ENCODE measurements at places on chromosomes 7 and 10. TPM values are rescaled to one million over a fixed set of nuclear protein-coding genes. Genes with fewer than 3 reads are reported as not detected.

DNA sequence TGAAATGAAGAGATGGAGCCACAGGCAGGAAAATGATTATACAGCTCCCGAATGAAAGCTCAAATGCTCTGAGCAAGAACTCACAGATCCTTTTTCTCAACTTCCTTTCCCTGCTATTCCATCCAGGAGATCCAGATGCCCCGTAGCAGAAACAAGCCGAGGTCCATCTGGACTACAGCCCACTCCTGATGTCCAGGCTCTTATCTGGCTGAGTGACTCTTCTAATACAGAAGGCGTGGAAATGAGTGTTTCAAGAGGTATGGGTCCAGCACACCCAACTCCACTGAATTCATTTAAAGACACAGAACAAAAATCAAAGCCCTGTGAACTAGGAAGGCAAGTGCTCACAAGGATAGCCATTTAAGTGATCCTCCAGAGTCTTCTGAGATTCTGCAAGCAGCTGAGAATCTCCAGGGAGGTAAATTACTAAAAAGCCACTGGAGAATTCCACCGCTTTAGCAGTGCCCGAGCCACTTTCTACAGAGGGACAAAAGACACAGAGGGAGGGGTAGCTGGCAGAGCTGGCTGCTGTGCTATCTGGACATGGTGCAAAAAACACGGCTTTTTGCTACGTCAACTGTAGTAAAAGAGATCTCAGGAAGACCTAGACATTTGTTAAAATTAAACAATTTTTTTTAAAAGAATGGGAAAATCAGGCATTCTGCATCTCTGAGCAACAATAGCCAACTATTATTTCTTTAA, 24.5 kb downstream of the FAM171A1 start:
- no peak overlapping the region for H3K27ac ChIP-seq
- H3K4me3 ChIP-seq, result no peak overlapping the region
- peaks cover 23% of the 10 kb centered on the region for H3K4me1 ChIP-seq
- DNase-seq, result peak; percentile 72
- no peaks in the 10 kb centered on the region for H3K27me3 ChIP-seq
- H3K36me3 ChIP-seq, result no peaks in the 10 kb centered on the region

ANKRD30A gene
- total RNA-seq, result not detected

DNA sequence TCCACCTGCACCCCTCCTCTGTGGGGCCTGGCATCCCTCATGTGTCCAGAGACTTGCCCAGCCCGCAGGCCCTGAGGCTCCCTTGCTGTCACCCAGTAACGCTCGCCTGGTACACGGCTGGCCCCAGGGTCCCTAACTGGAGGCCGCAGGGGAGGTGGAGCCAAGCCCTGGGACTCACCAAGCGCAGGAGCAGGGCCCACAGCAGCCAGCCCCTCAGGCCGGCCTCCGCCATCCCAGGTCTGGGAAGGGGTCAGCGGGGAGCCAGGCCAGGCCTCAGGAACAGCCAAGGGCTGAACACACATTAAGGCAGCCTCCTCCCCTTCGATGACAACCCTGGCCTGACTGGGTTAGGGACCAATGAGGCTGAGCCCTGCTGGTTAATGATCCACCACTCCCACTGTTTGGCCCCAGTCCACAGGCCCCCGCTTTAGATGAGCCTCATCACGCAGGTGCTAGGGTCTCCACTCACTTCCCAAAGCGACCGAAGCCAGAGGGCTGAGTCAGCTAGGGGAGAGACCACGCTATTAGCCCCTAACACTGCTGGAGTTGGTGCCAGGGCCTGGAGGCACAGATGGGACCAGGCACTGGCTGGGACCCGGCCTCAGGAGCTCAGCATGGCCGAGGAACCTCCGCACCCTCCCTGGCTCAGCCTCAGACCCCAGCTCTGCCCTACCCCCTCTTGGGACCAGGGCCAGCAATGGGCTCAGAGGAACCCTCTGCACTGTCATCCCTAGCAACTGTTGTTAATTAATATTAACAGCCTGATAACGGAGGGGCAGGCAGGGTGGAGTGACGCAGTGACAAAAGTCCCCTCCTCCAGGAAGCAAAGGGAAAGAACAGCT, at the start of gene NPC1L1:
Gene NPC1L1 (minus strand): TSS at position 303 of the 842 bp plus-strand sequence. CDS start 71 bp downstream, at position 232.
- H3K27ac ChIP-seq, result no peak within 1 kb of the TSS
- H3K4me3 ChIP-seq, result no peak within 1 kb of the TSS
- no peak for DNase-seq
- H3K36me3 ChIP-seq, result no peaks in the 10 kb centered on the region
- no peaks in the 10 kb centered on the region for H3K4me1 ChIP-seq

LGI1 gene
- total RNA-seq, result 11.1 TPM

DNA sequence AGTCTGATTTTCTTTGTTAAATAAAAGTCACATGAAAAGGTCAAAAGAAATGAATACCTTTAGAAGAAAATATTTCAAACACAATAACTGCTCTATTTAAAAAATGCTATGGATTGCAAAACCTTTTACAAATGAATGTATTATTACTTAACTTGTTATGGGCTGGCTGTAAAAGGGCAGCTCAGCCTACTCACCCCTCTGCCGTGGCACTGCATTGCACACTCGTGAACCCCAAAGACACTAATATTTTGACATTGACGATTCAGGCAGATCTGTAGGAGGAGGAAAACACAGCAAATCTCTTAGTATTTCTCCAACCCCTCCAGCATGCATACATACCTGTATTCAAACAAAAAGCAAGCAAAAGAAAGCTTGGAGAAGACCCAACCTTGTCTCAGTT, 149.5 kb downstream of the FANK1 start:
- no peaks in the 10 kb centered on the region for H3K27me3 ChIP-seq
- DNase-seq, result no peak
- H3K27ac ChIP-seq, result no peak overlapping the region

GRCh38 chr10:68301301-68301700, 30.6 kb upstream of the HNRNPH3 start:
- H3K4me1 ChIP-seq, result peaks cover 4% of the 10 kb centered on the region
- no peaks in the 10 kb centered on the region for H3K27me3 ChIP-seq
- no peak overlapping the region for H3K27ac ChIP-seq
- no peaks in the 10 kb centered on the region for H3K36me3 ChIP-seq
- H3K4me3 ChIP-seq, result no peak overlapping the region
- no peak for DNase-seq

BEND7 gene
- 11.8 TPM for total RNA-seq

GRCh38 chr10:100828738-100829096, 83.3 kb downstream of the PAX2 start:
- peak overlapping the region; percentile 38 for H3K4me3 ChIP-seq
- peaks cover 60% of the 10 kb centered on the region for H3K27me3 ChIP-seq
- no peaks in the 10 kb centered on the region for H3K36me3 ChIP-seq
- DNase-seq, result peak; percentile 40
- H3K4me1 ChIP-seq, result peaks cover 36% of the 10 kb centered on the region

PDIA4 gene
- total RNA-seq, result 35.7 TPM

GRCh38 chr7:139718141-139718540, 59.7 kb downstream of the HIPK2 start:
- no peak overlapping the region for H3K4me3 ChIP-seq
- H3K4me1 ChIP-seq, result peaks cover 26% of the 10 kb centered on the region
- peaks cover 18% of the 10 kb centered on the region for H3K36me3 ChIP-seq
- no peak overlapping the region for H3K27ac ChIP-seq

PTF1A gene
- total RNA-seq, result not detected

DNA sequence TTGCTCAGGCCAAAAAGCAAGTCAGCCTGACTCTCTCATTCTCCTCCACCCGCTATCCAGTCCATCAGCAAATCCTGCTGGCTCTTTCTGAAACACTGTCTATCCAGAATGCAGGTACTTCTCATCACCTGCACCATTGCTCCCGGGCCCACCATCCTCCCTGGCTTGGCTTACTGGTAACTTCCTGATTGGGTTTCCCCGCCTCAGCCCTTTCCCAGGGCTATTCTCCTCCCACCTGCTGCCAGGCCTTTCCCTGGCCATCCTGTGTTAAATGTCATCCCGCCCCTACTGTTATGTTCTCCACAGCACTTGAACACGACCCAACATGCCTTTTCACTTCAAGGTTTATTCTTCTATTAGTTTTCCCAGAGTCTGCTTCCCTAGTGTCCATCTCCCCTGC, 124.0 kb downstream of the CNNM2 start:
- no peaks in the 10 kb centered on the region for H3K27me3 ChIP-seq
- H3K27ac ChIP-seq, result no peak overlapping the region
- H3K36me3 ChIP-seq, result no peaks in the 10 kb centered on the region
- no peak for DNase-seq

- no peak for DNase-seq
- H3K4me1 ChIP-seq, result peaks cover 12% of the 10 kb centered on the region
- no peaks in the 10 kb centered on the region for H3K27me3 ChIP-seq
- no peak overlapping the region for H3K4me3 ChIP-seq
Measured at GRCh38 chr10:27911011-27911410, 87.9 kb downstream of the ODAD2 start.

GTF2IRD1 gene
- 15.0 TPM for total RNA-seq

DNA sequence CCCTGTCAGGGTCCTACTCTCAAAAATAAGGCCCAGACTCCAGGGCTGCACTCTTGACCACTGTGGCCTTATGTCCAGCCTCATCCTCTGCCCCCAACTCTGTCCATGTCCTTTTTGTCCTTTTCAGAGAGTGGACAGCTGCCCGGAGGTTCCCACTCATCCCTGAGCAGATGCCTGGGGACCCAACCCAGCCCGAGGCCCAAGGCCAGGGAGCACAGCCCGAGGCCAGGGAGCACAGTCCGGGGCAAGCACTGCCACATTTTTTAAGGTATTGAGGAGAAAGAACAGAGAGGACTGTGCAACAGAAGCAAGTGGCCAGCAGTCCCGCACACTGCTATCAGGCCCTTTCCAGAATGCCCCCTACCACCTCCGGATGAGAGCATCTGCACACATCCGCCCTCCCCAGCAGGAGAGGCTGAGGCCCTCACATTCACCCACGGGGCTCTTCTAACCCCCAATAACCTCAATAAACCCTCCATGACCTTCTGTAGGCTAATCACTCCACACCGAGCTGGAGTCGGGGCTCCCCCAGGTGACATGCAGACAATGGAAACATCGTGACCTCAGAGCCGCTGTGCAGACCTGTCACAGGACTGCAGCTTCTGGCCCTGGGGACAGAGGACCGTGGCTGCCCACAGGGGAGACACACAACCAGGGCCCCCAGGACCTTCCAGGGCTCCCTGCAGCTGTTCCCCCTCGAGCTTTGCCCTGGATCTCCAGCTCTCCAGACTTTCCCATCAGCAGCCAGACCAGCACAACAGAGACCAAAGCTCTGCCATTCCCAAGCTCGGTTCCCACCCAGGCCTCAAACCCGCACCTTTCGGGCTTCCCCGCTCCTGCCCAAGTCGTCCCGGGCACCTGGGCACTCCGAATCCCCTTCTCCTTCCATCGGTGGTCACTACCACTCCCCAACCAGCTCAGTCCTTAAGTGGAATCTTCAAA, 51.4 kb downstream of the CAMK2B start:
- no peaks in the 10 kb centered on the region for H3K4me1 ChIP-seq
- H3K27ac ChIP-seq, result no peak overlapping the region
- H3K4me3 ChIP-seq, result no peak overlapping the region
- H3K36me3 ChIP-seq, result no peaks in the 10 kb centered on the region
- peaks cover 13% of the 10 kb centered on the region for H3K27me3 ChIP-seq

LAMB1 gene
- 198 TPM for total RNA-seq

DNA sequence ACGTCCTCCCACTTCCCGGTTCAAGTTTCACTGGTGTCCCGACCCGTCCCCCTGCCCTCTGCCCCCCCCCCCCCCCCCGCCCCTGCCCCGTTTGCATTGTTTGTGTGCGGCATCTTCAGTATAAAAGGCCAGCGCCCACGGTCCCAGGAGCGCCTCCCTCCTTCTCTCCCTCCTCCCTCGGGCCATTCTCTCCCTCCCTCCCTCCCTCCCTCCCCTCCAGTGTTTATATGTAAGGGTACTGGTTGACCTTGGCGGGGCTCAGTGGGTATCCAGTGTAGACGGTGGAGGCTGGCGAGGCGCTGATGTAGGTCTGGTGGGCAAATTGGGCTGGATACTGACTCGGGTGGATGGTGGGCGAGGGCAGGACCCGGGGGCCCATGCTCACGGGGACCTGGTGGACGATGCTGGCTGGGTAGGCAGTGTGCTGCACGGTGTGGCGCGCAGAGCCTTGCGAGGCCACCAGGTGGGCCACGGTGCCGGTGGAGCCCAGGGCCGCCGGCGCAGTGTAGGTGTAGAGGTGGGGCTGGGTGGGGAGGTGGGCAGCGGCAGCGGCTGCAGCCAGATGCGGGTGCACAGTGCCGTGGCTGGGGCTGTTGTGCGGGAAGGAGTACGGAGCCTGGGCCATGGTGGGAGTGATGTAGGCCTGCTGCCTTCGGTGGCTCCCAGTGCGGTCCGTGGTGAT, 49.4 kb downstream of the CLEC2L start:
- H3K4me3 ChIP-seq, result no peak overlapping the region
- H3K27ac ChIP-seq, result no peak overlapping the region
- peaks cover 36% of the 10 kb centered on the region for H3K36me3 ChIP-seq
- DNase-seq, result no peak
- H3K4me1 ChIP-seq, result no peaks in the 10 kb centered on the region

GRCh38 chr7:122143376-122143750, 686 bp downstream of the AASS start:
- H3K4me1 ChIP-seq, result peaks cover 14% of the 10 kb centered on the region
- no peaks in the 10 kb centered on the region for H3K27me3 ChIP-seq
- H3K27ac ChIP-seq, result peak overlapping the region; percentile 98
- peak overlapping the region; percentile 89 for H3K4me3 ChIP-seq
- DNase-seq, result peak; percentile 68
- no peaks in the 10 kb centered on the region for H3K36me3 ChIP-seq

- H3K36me3 ChIP-seq, result no peaks in the 10 kb centered on the region
- peak overlapping the region; percentile 22 for H3K27ac ChIP-seq
- H3K27me3 ChIP-seq, result no peaks in the 10 kb centered on the region
- DNase-seq, result no peak
Measured at GRCh38 chr10:132423966-132424861, 27.2 kb downstream of the PWWP2B start.

- H3K27me3 ChIP-seq, result no peaks in the 10 kb centered on the region
- no peak overlapping the region for H3K4me3 ChIP-seq
- H3K27ac ChIP-seq, result no peak overlapping the region
- no peaks in the 10 kb centered on the region for H3K36me3 ChIP-seq
- peak; percentile 22 for DNase-seq
Measured at GRCh38 chr10:123562387-123562786, 103.8 kb upstream of the GPR26 start.

GRCh38 chr10:118571123-118571522, 24.3 kb downstream of the PRLHR start:
- peaks cover 51% of the 10 kb centered on the region for H3K4me1 ChIP-seq
- peak; percentile 87 for DNase-seq
- no peaks in the 10 kb centered on the region for H3K36me3 ChIP-seq
- peak overlapping the region; percentile 76 for H3K27ac ChIP-seq
- H3K27me3 ChIP-seq, result no peaks in the 10 kb centered on the region

GRCh38 chr7:15688279-15688626, 1.8 kb upstream of the MEOX2 start:
- peaks cover 27% of the 10 kb centered on the region for H3K4me1 ChIP-seq
- H3K27me3 ChIP-seq, result peaks cover 53% of the 10 kb centered on the region
- H3K4me3 ChIP-seq, result no peak overlapping the region
- DNase-seq, result no peak

DNA sequence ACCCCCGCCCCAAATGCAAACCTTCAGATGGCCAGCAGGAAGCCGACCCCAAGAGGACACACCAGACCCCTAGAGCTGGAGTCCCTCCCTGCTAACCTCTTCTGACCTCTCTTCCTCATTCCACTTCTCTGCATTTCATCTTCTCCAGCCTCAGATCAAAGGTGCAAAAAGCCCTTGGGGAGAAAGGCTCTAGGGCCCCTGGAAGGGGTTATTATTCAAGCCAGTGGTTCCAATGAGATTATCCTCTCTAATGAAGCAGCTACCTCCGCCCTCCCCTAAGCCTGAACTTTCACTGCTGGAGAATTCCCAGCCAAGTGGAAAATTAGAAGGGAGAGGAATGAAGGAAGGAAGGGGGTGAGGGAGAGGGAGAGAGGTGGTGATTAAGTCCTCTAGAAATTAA, 343.9 kb downstream of the PLXNA4 start:
- no peak overlapping the region for H3K27ac ChIP-seq
- no peaks in the 10 kb centered on the region for H3K27me3 ChIP-seq
- H3K36me3 ChIP-seq, result no peaks in the 10 kb centered on the region

TCERG1L gene
- 0.55 TPM for total RNA-seq

TRIM73 gene
- total RNA-seq, result 1.9 TPM

All from sigmoid colon (tissue), 7 donors.